ENCODE measurements at places on chromosomes 2 and 18.

DNA sequence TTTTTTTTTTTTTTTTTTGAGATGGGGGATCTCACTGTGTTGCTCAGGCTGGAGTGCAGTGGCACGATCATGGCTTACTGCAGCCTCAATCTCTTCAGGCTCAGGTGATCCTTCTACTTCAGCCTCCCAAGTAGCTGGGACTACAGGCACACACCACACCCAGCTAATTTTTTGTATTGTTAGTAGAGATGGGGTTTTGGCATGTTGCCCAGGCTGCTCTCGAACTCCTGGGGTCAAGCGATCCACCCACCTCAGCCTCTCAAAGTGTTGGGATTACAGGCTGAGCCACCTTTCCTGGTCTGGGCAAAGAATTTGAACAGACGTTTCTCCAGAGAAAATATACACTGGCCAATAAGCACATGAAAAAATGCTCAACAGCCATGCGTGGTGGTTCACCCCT, 2.9 kb upstream of the SNRNP200 start:
- no peak for DNase-seq

DNA sequence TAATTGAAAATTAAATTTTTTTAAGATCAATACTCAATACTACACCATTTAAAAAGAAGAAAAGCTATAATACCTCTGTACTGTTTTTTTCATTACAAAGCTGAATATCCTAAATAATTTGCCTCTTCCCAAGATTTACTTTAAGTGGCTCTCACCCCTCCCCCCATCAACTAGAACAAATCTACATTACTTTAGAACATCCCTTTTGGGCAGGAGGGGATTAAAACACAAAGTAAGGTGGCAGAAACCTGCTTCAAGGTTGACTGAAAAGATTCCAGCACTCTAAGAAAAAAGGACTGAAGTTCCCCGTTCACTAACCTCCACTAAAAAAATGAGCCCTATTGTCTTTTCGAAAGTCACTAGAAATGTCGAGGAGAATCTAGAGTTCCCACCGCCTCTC, 42.3 kb downstream of the SLC38A11 start:
- no peak for DNase-seq

DNA sequence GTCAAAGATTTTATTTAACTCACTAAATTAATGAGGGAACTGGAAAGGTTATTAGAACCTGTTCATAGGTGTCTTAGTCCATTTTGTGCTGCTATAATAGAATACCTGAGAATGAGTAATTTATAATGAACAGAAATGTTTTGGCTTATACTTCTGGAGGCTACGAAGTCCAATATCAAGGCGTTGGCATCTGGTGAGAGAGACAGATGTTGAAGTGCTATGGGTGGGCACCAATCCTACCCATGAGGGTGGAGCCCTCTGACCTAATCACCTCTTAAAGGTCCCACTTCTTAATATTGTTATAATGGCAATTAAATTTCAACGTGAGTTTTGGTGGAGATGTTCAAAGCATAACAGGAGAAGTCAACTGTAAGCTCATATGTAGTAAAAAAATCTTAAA, 5.1 kb downstream of the RPIA start:
- no peak for DNase-seq

GRCh38 chr18:6406075-6406909, 8.4 kb downstream of the L3MBTL4 start:
- no peak for DNase-seq

- no peak for DNase-seq
Observed at GRCh38 chr2:203915256-203915655, 21.3 kb upstream of the ICOS start.

DNA sequence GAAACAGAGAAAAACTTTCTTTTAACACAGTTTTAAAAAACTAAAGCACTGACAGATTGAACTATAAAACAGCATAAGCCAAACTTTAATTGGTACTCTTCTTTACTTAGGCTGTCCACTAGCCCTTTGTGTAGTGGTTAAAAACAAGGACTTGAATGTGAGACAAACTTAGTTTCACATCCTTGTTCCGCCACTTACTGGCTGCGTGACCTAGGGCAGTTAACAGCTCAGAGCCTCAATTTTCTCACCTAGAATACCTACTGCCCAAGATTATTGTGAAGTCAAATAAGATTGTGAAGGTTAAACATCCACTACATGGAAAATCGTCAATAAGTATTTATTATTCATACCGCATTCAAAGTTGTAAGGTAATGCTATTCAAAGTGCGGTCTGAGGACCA, 2.0 kb downstream of the WDR35 start:
- DNase-seq = no peak

- peak; percentile 94 for DNase-seq
Observed at GRCh38 chr18:76495006-76495370, at the start of gene ZNF516. TSS of gene ZNF516 (minus strand) at chr18:76495242. CDS start at chr18:76443054, 52,188 bp downstream.

DNA sequence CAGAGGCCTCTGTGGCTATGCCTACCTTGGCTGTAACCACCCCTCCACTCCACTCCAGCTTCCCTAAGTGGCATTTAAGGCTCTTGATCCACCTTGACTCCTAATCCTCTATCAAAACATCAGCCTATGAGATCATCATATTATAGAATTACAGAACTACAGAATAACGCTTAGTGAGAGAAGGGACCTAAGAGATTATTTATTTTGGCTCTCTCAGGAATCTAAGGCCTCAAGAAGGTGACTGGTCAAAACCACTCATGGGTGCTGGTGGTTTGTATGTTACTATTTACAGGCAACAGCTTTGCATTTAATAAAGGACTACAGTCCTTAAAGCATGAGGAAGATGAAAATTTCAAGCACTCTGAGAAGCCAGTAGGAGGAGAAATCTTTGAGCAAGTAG, 118.8 kb downstream of the FSHR start:
- peak; percentile 75 for DNase-seq
